Thyroid gland (tissue), 4 donors: ENCODE measurements at places on chromosomes 3 and 15. TPM values are rescaled to one million over a fixed set of nuclear protein-coding genes. Genes with fewer than 3 reads are reported as not detected.

Gene SCN11A
- 0.13 TPM for total RNA-seq

Gene RHOV
- not detected for total RNA-seq

DNA sequence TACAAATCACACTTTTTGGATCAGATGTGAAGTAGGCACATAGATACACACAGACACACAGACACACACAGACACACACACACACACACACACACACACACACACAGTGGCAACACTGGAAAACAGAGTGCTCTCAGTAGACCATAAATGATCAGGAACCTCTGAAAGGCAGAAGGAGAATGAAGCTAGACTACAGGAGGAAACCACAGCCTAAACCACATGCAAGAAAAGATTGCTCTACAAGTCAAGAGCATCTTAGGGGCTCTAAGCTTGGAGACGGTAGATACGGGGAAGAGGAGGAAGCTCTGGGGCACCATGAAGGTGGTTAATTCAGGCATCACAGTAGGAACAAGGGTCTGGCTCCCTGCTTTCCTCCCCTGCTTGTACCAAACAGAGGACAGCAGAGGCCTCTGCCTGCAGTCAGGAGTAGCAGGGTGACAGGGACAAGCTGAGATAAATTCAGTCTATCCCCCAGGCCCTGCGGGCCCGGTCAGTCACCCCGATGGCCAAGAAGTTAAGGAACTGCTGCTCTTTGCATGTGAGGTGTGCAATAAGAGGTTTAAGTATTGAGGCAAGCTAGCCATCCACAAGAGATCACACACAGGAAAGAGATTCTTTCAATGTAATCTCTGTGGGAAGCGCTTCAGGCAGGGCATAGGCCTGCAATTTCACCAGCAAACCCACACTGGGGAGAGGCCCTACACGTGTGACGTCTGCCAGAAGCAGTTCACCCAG is 23.5 kb upstream of the ARPIN start:
- DNase-seq: no peak
- H3K27ac ChIP-seq: no peak overlapping the region
- no peak overlapping the region for H3K4me3 ChIP-seq
- no peaks in the 10 kb centered on the region for H3K36me3 ChIP-seq
- no peaks in the 10 kb centered on the region for H3K4me1 ChIP-seq

GRCh38 chr15:91308199-91308598 is 208.1 kb downstream of the SV2B start:
- H3K4me3 ChIP-seq: no peak overlapping the region
- H3K27me3 ChIP-seq: no peaks in the 10 kb centered on the region
- H3K27ac ChIP-seq: no peak overlapping the region
- no peaks in the 10 kb centered on the region for H3K36me3 ChIP-seq
- DNase-seq: no peak
- H3K4me1 ChIP-seq: no peaks in the 10 kb centered on the region

DNA sequence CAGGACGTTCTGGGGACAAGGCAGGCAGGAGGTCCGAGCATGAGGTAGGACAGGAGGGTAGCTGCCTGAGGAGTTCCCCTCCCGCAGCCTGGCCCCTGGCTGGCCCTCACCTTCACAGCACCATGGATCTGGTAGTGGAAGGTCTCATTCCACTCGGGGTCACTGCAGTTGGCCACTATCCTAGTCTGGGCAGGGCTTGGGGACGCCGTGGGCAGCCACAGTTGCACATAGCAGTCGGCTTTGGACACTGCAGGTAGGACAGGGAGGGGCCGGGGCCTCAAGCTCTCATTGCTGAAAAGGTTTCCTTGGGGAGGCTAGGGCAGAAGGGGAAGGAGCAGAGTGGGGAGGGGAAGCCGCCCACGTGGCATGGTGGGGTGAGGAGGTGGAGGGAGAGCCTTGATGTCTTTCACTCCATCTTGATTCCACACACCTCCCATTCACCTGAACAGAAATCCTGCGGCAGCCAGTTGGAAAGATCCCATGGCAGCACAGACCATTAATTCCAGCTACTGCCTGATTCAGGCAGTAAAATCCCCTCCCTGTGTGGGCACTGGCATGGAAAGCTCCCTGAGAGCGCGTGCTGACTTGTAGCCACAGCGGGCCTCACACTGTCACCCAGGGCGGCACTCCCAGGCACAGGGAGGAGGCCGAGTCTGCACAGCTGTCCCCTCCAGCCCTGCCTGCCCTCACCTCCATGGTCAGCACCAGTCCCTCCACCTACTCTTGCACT is 2.1 kb downstream of the PLA2G4F start:
- H3K4me1 ChIP-seq: peaks cover 42% of the 10 kb centered on the region
- peak; percentile 93 for DNase-seq
- no peaks in the 10 kb centered on the region for H3K27me3 ChIP-seq

GRCh38 chr15:78739996-78740903 is 71.0 kb downstream of the ADAMTS7 start:
- no peaks in the 10 kb centered on the region for H3K36me3 ChIP-seq
- no peaks in the 10 kb centered on the region for H3K27me3 ChIP-seq
- no peak overlapping the region for H3K4me3 ChIP-seq
- no peak overlapping the region for H3K27ac ChIP-seq
- no peak for DNase-seq

- no peak overlapping the region for H3K27ac ChIP-seq
- no peak for DNase-seq
- H3K27me3 ChIP-seq: no peaks in the 10 kb centered on the region
- peaks cover 70% of the 10 kb centered on the region for H3K4me1 ChIP-seq
- H3K4me3 ChIP-seq: no peak overlapping the region
Observed at GRCh38 chr15:67093504-67093862, 28.1 kb downstream of the SMAD3 start.

- no peak overlapping the region for H3K4me3 ChIP-seq
- H3K27me3 ChIP-seq: no peaks in the 10 kb centered on the region
- no peak for DNase-seq
- no peak overlapping the region for H3K27ac ChIP-seq
Observed at GRCh38 chr3:5698851-5699250, 511.3 kb downstream of the EDEM1 start.

- H3K27ac ChIP-seq: no peak overlapping the region
- H3K4me3 ChIP-seq: no peak overlapping the region
- DNase-seq: no peak
- no peaks in the 10 kb centered on the region for H3K36me3 ChIP-seq
- peaks cover 11% of the 10 kb centered on the region for H3K4me1 ChIP-seq
Observed at GRCh38 chr15:63038926-63039673, 3.4 kb upstream of the TPM1 start.

- DNase-seq: no peak
- H3K4me1 ChIP-seq: peaks cover 4% of the 10 kb centered on the region
- no peaks in the 10 kb centered on the region for H3K27me3 ChIP-seq
- H3K27ac ChIP-seq: no peak overlapping the region
- no peak overlapping the region for H3K4me3 ChIP-seq
- no peaks in the 10 kb centered on the region for H3K36me3 ChIP-seq
Observed at GRCh38 chr3:126684218-126684751, 19.8 kb upstream of the CHCHD6 start.
